Mammary microvascular endothelial cell (primary cell): ENCODE measurements at places on chromosomes 7 and 10. TPM values are rescaled to one million over a fixed set of nuclear protein-coding genes. Genes with fewer than 3 reads are reported as not detected.

UPK3BL2 gene
- 0.67 and 1.6 TPM in 2 replicates for total RNA-seq

MYPN gene
- total RNA-seq, result 0.40 and 0.79 TPM in 2 replicates

SHH gene
- 0.20 and 0.33 TPM in 2 replicates for total RNA-seq

MIOS gene
- total RNA-seq, result 13.7 and 24.9 TPM in 2 replicates

C10orf143 gene
- total RNA-seq, result 1.1 TPM in 1 of 2 replicates, not detected in the other

CYP3A4 gene
- total RNA-seq, result not detected in 2 replicates

SPACDR gene
- total RNA-seq, result 0.87 and 3.4 TPM in 2 replicates

COL13A1 gene
- total RNA-seq, result 57.4 and 77.5 TPM in 2 replicates
